ENCODE measurements at places on chromosomes 11 and 22.

DNA sequence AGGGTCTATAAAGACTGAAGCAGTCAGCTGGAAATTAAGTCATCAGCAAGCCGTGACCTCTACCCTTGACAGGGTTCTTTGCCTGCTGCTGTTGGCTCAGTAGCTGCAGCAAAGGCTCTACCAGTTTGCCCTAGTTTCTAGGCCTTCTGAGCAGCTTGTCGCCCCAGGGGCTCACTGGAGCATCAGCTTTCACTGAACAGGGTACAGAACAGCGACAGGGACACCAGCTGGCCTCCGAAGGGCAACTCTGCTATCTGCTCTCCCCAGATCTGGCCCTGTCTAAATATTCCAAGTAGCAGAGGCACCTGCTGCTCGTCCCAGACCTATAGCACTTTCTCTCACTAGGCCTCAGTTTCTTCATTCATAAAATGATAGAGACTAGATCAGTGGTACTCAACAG lies 42.4 kb downstream of the SMCO4 start:
- no peak for DNase-seq

GRCh38 chr11:33585586-33586209 lies 114.9 kb downstream of the C11orf91 start:
- no peak for DNase-seq

GRCh38 chr22:41517172-41518047 lies 26.9 kb downstream of the POLR3H start:
- DNase-seq = no peak

- DNase-seq = no peak
Measured at GRCh38 chr11:79768343-79768742, 327.5 kb upstream of the TENM4 start.

DNA sequence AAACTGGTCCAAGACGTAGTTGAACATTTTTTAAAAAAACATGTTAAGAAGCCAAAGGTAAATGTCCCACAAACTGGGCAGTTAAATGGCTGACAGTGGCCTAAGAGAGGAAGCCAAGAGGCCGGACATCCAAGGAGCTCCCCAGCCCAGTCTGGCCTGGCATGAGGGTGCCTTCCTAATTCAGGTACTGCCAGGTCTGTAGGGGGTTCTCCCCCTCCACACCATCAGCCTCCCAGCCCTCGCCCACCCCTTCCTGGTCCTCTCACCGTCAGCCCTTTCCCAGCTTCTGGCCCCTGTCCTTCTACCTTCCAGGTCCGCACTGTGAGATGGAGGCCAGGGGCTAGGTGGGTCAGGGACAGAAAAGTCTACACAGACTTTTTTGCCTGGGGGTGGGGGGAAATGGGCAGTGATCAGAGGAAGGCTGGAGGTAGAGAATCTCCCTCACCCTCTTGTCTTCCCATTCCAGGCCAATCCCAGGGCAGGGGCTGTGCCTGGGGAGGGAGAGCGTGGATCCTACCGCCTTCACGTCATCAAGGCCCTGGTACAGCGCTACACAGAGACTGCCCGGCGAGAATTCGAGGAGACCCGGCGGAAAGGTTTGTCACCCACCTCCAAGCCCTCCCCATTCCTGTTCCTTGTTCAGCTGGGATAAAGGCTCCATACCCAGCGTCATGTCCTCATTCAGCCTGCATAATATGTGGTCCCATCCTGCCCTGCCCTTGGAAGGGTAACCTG lies 6.0 kb downstream of the ART5 start:
- DNase-seq = no peak

DNA sequence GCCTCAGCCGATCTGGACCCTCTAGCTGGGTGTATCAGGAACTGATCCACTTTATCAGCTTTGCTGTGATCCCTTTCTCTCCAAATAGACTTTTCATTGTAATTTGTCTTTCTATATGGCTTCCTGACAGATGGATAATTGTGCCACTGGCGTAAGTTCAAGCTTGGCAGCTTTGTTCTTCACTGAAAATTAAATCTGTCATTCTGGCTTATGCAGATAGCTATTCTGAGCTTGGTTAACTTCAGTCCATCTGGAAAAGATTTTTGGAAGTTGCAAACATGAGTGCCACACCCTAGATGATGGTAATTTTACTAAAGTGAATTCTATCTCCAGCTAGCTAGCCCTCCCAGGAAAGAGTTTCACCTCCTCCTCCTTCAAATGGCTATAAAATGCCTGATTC lies 8.1 kb downstream of the OR5A2 start:
- DNase-seq = no peak

- DNase-seq = no peak
Measured at GRCh38 chr11:13242564-13242963, 35.0 kb upstream of the BMAL1 start.

- DNase-seq = no peak
Measured at GRCh38 chr11:116387641-116388040, 385.1 kb downstream of the BUD13 start.

- no peak for DNase-seq
Measured at GRCh38 chr11:47185305-47186075, 744 bp downstream of the PACSIN3 start.

DNA sequence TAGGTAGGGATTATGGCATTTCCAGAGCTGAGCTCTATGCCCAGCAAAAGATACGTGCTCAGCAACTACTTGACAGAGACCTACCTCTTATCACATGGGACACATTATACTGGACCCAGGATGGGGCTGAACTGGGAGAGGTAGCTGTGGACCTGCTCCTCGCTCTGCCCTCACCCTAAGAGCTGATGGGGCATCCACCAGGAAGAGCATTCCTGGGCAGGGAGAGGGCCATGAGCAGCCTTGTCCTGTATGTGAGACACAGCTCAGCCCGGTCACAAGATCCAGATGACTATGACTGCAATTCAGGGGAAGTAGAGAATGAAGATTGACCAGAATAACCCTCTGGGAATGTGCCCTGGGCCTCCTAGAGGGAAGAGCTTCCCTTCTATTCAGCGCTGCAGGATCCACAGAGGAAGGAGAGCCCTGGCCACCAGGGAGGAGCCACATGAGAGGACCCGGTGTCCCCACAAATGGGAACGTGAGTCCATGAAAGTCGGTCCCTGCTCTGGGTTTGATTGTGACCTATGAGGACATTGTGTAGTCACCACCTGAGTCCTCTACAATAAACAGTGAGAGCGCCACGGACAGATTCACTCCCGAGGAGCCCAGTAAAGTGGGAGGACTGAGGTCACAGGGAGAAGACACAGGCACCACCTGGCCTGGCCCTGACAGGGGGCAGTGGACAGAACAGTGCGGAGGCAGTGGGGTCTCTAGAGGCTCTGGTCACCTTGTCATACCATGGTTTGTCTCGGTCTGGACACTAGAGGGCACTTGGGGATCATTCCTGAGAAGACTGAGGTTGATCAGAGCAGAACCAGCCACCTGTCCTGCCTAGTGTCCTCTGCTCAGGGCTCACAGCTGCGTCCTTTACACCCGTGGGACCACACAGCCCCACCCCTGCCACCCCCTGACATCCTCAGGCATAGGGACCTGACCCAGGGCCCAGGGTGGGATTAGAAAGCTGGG lies 99.5 kb downstream of the ZNF280B start:
- peak; percentile 9 for DNase-seq

DNA sequence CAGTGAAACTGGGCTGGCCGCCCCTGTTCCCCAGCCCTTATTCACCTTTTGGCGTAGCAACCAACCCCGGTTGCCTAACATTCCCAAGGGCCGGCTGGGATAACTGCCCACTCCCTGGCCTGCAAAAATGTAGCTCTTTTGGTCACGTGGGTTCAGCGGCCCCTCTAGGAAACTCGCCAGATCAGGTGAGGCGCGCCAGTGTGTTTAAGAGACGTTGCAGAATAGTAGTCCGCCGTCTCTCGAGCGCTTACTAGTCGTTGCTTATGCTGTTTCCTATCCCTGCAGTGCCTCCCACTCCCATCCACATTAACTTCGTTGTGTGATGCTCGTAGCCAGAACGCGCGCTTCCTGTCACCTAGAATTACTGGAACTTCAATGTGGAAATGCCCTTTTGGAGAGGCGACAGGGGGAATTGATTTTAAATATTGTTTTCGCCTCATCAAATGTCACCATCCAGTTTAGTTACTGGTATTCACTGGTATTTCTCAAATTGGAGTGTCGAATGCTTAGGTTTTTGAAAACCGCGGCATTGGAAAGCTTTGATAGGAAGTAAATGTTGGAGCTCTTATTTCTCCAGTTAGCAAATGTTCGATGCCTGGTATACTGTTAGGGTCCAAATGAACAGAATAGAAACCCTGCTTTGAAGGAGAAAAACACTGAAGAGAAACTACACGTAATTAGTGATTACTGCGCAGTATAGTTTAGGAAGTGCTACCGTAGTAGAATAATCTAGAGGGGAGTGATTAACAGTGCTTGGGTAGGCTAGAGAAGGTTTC lies 823 bp downstream of the CEP57 start:
- peak; percentile 44 for DNase-seq

DNA sequence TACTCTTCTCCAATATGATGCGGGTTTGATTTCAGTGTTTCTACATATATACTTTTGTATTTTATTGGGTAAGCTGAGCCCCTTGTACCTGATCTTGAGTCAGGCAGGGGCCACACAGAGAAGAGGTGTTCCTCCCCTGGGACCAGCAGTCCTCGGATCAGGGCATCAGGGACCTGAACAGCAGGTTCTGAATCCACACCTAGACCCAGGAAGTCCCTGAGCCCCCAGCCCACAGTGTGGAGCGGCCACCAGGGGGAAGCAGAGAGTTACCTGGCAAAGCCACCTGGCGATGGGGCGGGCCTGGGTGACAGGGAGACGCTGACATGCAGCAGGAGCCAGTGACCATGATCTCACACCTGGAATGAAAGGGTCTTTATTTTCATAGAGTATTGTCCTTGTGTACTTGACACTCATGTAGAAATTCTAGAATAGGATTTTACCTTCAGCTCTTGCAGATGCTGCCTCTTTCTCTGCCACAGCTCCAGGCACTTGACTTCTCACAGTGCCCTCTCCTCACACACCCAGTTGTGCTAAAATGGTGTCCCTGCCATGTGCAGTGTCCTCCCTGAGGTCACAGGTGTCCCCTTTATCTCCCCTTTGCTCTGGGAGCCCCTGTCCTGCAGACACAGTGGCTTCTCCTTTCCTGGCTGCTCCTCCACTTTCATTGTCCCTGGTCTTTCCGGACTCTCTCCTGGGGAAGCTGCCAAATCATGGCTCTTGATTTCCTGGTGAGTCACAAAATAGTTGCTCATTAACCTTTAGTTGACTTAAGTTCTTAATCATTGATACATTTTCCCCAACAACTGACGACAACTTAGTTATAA lies 48.5 kb downstream of the GGTLC2 start:
- DNase-seq = no peak
